ENCODE measurements at places on chromosomes 13 and 19. TPM values are rescaled to one million over a fixed set of nuclear protein-coding genes. Genes with fewer than 3 reads are reported as not detected.
A peak's percentile ranks its signal among the peaks of the same experiment; 100 is the strongest.

- peak; percentile 97 for DNase-seq
Observed at GRCh38 chr19:19821366-19821951, at the start of gene ZNF506. Gene ZNF506 (minus strand): TSS chr19:19821750. CDS start chr19:19821603, 147 bp downstream.

DNA sequence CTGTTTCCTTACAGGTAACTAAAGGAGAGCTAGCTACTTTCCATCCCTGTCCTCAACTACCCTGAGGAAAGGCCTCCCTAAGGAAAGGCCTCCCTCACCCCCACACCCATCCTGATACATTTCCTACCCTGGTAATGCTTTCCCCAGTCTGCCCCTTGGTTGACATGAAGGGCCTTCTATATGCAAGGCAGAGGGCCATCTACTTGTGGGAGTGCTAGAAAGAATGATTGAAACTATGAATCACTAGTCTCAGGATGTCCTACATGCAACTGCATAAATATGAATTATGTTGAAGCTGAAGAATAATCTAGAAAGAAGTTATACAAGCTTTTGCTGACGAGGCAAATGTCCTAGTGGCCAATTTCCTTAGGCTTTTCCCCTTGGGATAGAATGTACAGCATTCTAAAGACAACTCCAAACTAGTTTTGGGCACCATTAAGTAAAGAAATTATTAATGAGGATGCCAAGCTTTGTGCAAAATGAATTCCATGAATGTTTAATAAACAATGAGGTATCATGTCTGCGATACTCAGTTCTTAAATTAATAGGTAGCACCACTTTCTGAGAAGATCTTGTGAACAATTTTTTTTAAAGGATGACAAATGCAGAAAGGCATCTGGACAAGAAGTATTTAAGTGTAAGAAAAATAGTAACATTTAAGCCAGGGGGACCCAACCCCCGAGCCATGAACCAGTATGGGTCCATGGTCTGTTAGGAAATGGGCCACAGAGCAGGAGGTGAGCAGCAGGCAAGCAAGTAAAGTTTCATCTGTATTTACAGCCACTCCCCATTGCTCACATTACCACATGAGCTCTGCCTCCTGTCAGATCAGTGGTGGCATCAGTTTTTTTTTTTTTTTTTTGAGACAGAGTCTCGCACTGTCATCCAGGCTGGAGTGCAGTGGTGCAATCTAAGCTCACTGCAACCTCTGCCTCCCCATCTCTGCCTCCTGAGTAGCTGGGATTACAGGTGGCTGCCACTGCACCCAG lies 223.0 kb downstream of the LHFPL6 start:
- DNase-seq: no peak

DNA sequence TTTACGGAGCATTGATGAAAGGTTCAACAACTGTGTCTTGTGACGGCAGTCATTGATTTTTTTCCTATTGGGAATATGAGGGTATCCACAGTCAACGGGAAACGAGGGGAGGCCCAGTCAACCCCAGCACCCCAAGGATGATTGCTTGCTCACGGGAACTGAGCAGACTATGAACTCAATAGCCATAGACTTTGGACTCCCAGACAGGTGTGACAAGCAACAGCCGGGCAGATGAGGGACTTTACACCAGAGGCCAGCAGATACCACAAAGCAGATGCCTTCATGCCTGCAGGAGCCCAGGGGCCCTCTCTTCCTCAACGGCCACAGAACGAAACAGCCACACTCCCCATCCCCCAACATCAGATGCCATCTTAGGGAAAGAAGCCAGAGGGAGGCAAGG lies 80.3 kb upstream of the FLT1 start:
- no peak for DNase-seq

GRCh38 chr19:19570571-19570970 lies 32.5 kb downstream of the CILP2 start:
- DNase-seq: no peak

GRCh38 chr19:46390121-46390858 lies 23.1 kb downstream of the CCDC8 start:
- DNase-seq: no peak

DNA sequence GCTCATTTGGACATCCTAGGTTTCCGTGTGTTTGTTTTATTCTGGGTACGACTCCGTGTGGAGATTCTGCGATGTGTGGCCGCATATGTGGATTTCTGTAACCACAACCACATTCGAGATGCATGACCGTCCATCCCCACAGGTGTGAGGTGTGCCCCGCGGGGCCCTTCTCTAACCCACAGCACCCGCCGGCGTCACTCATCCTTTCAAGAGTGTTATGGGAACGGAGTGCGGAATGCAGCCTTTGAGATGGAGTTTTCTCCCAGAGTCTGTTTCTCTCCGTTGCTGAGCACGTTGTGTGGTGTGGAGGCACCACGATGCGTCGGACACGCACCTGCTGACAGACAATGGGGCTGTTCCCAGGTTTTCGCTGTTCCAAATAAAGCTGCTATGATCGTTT lies 40.0 kb downstream of the C13orf46 start:
- DNase-seq: no peak

- DNase-seq: no peak
Observed at GRCh38 chr19:18735324-18735723, 51.8 kb downstream of the CRTC1 start.

- DNase-seq: no peak
Observed at GRCh38 chr13:43291287-43292060, 268.1 kb downstream of the DNAJC15 start.

DNA sequence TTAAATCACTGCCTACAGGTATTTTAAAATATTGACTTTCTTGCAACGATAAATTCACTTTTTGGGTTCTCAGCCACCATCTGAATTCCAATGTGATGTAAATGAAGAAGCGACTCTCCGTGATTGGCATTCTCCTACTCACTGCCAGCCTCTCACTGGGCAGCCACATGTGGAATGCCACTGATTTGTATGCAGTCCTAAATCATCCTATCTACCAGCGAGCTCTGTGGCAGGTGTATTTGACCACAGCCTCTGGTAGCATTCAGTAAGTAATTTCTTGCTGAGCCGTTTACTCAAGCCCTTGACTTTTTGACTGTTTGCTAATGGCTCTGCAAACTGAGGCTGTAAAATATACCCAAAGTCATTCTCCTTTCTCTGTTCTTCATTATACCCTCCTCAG lies 559.0 kb upstream of the SLC10A2 start:
- no peak for DNase-seq

DNA sequence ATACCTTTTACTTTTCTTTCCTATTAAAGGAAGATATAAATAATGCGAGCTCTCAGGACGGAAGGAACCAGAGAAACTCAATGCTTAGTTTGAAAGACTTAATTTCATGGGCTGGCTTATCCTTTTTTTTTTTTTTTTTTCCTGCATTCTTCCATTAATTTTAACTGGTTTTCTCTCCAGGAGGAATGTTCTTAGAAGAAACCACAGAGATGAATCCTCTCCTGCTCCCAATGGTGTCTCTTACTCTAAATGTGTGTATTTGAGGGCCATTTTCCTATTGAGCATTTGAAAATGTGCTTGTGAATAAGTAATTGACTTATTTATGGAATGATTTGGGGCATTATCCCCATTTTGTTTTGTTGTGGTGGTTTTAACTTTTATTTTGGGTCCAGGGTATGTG lies 494.9 kb downstream of the FOXO1 start:
- no peak for DNase-seq

DNA sequence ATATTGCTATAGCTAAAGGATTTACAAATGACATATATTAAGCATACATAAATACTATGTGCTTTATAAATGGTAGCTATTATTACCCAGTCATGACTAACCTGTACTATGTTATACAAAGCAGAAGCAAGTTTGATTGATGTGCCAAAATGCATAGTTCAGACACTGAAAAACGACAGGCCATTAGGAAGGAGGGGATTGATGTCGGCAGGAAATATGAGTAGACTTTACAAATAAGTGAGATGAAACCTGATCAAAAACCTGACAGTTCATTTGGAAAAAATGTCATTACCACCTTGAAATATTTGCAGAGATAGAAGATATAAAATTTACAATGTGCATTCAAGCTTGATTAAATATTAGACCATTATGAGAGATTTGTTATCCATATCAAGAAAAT lies 38.8 kb upstream of the TPP2 start:
- no peak for DNase-seq

DNA sequence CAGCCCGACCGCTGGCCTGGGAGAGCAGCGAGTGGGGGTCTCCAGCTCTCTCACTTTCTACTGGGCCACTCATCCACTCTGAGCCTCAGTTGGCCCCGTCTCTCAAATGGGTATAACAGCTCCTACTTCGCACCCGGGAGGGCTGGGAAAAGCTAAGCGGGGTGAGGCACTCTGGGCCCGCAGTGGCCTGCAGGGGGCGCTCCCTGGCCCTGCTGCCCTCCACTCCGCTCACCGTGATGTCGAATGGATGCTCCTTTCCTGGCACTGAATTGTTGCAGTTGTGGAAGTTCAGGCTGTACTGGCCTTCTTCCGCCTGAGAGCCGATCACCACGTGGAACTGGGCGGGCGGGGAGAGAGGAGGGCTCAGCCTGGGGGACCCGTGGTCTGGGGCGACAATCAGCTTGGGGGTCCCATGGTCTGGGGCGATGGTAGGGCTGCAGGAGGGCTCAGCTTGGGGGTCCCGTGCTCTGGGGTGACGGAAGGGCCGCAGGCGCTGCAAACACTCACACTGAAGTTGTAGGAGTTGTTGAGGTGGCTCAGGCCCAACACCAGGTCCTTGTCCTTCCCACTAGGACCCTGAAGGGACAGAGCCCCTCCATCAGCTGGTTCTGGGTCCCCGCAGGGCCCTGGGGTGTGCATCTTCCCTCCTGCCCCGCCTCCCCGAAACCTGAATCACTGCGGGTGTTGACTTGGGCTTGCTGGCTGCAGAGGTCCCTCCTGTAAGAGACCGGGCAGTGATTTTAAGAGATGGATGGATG lies 3.9 kb downstream of the GPR108 start:
- no peak for DNase-seq

DNA sequence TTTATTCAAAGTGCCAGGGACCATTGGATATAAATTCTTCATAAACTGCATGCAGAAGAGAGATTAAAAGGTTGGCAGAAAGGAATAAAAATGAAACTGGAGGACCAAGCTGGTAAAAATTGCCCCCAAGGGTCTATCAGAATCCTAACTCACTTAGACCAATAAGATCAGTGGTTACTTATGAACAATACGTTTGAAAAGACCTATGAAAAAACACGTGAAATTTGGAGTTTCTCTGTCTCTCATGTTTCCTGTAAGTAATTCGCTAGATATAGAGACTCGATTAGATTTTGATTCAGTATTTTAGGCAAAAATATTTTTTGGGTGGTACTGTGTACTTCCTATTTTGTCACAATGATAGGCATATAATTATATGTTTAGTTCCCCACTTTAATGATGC lies 22.9 kb downstream of the GARRE1 start:
- no peak for DNase-seq

DNA sequence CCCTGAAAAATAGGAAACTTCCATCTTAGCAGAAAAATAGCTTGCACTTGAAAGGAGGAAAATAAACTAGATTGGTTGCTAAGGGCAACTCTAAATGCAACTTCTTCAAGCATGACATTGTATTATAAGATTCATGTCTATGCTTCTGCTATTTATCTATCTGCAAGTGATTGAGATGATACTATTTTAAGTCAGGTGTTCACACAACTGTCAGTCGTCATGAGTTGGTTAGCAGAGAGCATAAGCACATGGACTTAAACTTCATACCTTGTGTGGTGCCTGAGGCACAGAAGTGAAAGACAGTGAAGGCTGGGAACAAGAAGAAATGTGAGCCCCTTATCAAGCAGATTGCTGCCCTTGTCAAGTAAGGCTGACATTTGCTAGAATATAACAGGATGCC lies 82.9 kb downstream of the SLITRK5 start:
- no peak for DNase-seq

GRCh38 chr13:98299966-98300350 lies 122.9 kb upstream of the RNF113B start:
- DNase-seq: no peak

DNA sequence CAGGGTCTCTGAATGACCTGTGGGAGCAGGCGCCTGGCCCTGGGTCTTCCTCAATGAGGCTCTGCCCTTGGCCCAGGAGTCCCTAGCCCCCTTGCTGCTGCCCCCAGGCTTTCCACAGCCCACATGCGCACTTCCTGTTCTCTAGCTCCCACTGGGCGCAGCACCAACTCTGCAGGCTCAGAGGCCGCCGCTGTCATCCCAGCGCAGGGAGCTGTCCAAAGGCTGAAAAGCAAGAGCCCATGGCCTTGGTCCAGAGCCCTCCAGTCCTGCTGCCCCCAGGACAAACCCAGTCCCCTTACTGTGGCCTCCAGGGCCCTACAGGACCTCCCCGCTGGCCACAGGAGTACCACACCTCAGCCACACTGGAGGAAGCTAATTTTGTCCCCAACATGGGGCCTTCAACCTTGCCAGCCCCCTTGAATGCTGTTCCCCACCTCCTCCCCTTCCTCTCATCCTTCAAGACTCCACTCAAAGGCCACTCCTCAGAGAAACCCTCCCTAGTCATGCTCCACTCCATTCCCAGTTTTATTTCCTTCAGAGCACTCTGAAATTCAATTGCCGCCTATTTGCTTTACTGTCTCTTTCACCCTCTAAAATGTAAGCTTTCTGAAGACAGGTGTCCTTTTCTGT lies 8.0 kb upstream of the POU2F2 start:
- DNase-seq: peak; percentile 90

KASH5 gene
- total RNA-seq: 0.39 TPM

ZNF723 gene
- not detected for total RNA-seq

GRCh38 chr13:90630716-90631115 lies 716.8 kb upstream of the MIR17HG start:
- DNase-seq: no peak
